ENCODE measurements at places on chromosomes 7 and 10.

- DNase-seq = no peak
Observed at GRCh38 chr10:79542626-79543025, 17.6 kb downstream of the SFTPA2 start.

DNA sequence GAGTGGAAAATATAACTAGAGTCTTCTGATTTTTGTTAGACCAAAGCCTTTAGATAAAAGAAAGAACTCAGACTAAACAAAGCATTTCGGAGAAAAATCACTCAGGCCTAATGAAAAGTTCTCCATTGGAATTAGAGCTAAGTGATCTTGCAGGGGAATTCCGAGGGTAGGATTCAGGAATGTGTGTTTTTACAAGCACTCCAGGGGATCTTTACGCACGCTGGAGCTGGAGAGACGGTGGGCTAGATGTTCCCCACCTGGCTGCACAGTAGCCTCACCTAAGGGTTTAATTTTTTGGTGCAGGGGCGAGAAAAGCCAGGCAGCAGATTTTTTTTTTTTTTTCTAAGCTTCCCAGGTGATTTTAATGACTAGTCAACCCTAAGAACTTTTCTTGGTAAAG, 7.9 kb upstream of the PAPSS2 start:
- no peak for DNase-seq

- no peak for DNase-seq
Observed at GRCh38 chr10:98956576-98957260, 278.9 kb downstream of the HPSE2 start.

- DNase-seq = no peak
Observed at GRCh38 chr10:60801522-60801921, 23.2 kb downstream of the CDK1 start.

DNA sequence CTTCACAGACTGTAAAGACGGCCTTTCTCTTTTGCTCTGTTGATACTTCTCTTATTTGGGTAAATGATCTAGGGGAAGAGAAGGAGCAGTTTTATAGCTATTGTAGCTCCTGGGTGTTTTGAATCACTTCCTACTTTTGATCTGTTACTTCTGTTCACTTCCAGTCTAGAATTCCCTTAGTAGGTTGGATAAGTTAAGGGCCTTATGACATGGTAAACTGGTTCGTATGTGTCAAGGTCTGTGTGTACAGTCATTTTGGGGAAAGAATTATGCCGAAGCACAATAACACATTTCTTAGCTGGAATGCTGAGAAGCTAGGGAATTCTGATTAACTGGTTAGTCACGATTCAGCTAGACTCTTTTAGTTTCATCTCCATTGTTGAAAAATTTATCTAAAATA, 8.1 kb downstream of the DENND10 start:
- DNase-seq = no peak

GRCh38 chr7:133272336-133272735, 19.5 kb downstream of the EXOC4 start:
- no peak for DNase-seq

DNA sequence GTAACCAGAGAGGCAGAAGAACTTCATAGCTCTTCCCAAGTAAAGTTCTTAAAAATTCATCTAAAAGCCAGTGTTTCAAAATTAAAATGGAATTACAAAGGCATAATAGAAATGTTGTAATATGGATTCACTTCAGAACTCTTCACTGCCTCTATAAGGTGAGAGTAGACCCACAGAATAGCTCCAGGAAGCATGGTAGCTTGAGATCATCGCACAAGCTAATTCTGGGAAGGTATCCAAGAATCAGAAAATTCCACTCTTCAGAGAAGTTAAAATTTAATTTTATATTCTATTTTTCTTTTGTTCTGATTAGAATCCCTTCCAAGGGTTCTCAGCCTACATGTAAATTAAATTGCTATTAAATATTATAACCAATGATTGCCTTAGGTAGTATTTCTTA, 1.5 kb upstream of the DHX32 start:
- no peak for DNase-seq

GRCh38 chr10:51783941-51784340, 84.5 kb upstream of the CSTF2T start:
- no peak for DNase-seq

GRCh38 chr7:150997075-150997511, 6.3 kb downstream of the NOS3 start:
- no peak for DNase-seq

DNA sequence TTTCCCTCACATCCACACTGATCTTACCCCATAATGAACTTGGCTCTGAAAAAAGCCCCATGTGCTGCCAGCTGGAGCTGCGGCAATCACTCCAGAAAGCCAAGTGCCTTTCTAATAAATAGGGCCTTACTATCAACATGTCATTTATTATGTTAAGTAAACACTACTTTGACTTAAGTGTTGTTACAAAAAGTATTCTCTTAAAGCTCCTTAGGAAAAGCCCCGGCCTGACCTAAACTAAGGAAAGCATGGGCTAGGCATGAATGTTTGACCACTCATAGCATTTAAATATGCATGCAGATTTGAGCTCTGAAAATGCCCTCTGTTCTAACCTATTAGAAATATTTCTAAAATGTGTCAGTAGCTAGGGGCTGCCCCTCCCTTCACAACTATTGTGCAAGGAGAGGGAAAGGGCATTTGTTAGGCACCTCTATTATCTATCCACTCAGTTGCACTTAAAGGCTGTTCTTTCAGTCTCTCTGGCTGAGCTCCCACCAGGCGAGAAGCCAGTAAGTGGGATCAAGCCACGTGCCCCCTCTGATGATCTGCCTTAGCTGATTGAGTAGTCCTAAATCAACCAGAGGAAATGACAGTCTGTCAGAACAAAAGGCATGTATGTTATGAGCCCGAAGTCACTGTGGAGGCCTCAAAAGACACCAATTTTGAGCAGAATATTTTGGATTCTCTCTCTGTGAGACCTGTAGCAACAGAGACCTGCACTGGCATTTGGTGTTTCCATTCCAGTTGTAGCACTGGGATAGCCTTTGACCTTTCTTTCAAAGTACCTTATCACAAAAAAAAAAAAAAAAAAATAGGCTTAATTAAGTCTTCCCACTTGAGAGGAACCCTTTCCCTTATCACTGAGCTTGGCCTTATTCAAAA, 77.1 kb downstream of the ITGB8 start:
- no peak for DNase-seq

- DNase-seq = no peak
Observed at GRCh38 chr10:50885097-50885859, at the start of gene A1CF. Gene A1CF (minus strand): TSS chr10:50885627. CDS start chr10:50859940, 25,687 bp downstream.

DNA sequence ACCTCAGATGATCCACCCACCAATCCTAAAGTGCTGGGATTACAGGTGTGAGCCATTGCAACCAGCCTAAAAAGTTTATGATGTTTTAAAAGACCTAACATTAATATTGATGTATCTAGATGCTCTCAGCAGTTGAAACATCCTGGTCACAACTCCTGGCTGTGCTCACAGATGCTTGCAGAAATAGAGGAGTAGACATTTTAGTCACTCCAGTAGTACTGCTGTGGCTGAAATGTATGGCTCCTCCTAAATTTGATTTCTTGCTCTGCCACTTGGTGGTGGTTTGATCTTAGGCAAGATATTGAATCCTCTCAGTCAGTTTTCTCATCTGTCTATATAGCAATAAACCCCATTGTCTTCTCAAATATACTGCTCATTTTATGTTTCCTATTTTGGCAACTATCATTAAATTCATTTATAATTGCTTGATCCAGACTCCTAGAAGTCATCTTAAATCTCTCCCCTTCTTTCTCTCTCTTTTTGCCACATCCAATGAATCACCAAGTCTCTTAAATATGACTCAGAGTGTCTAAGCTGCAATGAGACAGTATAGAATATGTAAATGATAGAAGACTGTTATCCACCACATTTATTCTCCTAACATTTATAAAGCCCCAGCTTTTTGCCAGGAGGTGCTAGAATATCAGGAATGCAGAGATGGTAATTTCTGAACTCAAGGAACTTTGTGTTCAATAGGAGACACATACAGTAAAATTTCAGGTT, 78.1 kb upstream of the NRBF2 start:
- DNase-seq = no peak

DNA sequence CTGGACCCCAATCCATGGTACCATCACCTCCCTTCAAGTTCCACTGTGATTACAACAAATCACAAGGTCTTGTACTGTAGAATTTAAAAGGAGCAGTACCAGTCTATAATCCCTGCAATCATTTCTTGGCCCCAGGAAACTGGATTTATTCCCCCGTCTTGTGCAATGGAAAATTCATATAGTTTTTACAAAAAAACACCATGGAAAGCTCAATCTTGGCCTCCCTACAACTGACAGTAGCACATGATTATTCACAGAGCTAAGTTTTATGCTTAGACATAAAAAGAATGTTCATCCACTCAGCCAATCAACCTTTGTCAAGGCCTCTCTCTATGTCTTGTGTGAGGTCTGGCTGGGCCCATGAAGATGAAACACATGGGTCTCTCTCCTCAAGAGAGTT, 10.2 kb downstream of the DGKI start:
- DNase-seq = no peak

DNA sequence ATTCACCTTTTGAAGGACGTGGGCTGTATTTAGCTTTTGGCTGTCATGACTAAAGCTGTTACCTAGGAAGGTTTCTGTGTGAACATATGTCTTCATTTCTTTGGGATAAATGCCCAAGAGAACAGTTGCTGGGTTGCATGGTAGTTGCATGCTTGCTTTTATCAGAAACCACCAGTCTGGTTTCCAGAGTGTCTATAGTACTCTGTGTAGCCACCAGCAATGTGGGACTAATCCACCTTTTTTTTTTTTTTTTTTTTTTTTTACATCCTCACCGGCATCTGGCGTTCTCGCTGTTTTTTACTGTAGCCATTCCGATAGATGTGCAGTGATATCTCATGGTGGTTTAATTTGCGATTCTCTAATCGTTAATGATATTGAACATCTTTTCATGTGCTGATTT, 297.8 kb downstream of the SDK1 start:
- no peak for DNase-seq

DNA sequence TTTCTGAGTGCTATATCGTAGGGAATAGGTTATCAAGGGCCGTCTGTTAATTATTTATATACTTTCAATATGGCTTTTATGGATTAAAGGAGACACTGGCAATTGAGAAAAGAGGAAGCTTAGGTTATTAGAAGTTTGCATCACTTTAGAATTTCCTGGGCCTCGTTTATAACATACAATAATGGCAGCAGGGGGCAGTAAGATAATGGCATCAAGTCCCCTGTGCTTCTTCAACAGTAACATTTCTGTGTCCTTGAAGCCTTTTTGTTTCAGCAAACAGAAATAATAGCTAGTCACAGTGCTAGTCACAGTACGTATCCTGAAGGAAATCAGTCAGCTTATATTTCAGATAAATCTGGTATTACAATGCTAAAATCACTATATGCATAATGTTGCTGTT, 41.9 kb downstream of the SPAM1 start:
- no peak for DNase-seq

DNA sequence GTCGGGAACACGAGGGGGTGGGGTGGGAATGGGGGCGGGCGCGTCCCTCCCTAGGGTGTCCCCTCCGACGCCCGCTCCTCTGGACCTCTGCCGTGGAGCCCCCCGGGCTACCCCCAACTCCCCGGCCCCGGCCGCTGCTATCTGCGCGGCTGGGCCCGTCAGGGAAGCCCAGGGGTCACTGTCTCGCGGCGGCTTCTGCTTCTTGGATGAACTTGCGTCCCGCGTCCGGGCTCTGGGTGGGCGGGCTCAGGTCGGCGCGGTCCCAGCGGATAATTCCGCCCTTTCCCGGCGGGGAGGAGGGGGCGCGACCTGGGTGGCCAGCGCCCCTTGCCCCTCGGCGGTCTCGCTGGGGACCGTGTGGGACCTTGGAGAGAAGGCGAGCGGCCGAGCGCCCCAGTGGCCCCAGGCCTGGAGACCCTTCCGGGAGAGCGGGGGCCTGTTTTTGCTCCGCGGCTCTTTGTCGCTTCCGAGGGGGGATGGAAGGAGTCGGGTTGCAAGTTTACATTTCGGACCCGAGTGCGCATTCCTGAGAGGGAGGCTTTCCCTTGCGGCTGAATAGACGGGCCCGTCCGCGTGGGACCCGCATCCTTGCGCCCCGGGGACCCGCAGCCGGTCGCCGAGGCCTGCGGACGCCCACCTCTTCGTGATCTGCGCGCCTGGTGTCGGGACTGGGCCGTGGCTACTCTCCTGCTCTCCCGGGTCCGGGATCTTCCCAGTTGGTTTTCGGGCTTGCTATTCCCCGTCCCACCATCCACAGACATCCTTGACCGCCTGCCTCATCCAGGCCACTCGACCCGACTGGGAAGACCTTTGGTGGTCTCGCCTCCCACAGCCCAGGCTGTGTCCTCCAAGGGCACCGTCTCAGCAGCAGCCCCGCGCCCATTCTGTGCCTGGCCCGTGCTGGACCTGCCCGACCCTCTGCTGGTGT, 812 bp downstream of the DOCK1 start:
- no peak for DNase-seq

- no peak for DNase-seq
Observed at GRCh38 chr10:91251430-91252056, 31.1 kb downstream of the PCGF5 start.

- no peak for DNase-seq
Observed at GRCh38 chr10:132938472-132939339, 3.7 kb downstream of the CFAP46 start.

DNA sequence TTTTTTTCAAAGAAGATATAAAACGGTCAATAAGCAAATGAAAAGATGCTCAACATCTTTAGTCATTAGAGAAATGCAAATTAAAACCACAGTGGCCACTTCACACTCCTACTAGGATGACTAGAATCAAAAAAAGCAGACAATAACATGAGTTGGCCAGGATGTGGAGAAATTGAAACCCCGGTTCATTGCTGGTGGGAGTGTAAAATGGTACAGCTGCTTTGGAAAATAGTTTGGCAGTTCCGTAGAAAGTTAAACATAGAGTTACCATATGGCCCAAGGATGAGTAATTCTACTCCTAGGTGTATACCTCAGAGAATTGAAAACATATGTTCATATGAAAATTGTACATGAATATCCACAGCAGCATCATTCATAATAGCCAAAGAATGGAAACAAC, 573.3 kb downstream of the GALNT17 start:
- no peak for DNase-seq

DNA sequence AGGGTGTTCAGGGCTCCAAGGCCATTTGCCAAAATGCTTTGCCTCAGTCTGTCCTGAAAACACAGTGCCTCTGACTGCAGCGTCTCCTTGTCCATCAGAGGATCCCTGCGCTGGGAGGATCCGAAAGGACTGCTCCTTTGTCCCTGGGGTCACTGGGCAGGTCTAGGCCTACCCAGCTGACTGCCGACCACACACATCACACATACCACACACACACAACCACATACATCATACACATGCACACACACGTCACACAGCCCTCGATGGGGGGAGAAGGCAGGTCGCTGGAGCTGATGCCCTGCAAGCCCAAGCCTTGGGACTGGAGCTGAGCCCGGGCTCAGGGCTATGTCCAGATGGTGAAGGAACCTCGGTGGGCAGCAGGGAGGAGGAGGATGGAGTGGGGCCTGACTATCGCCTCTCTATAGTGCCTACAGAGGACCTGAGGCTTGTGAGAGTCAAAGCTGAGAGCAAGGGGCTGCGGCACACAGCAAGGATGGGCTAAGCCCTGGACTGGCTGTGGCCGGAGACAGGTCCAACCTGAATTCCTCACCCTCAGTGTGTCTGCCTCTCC, 29.1 kb downstream of the GPRIN2 start:
- no peak for DNase-seq

Data from stimulated activated CD4-positive, alpha-beta T cell treated with anti-CD3 and anti-CD28 coated beads, Interleukin-1b, Interleukin-23, amount 100 ng/mL, for 24 hours (primary cell).